ENCODE measurements at places on chromosomes 3 and 15.

- DNase-seq: no peak
Measured at GRCh38 chr15:53789654-53790375, 30.4 kb upstream of the WDR72 start.

GRCh38 chr3:15929944-15930571, 132.3 kb upstream of the ANKRD28 start:
- no peak for DNase-seq

DNA sequence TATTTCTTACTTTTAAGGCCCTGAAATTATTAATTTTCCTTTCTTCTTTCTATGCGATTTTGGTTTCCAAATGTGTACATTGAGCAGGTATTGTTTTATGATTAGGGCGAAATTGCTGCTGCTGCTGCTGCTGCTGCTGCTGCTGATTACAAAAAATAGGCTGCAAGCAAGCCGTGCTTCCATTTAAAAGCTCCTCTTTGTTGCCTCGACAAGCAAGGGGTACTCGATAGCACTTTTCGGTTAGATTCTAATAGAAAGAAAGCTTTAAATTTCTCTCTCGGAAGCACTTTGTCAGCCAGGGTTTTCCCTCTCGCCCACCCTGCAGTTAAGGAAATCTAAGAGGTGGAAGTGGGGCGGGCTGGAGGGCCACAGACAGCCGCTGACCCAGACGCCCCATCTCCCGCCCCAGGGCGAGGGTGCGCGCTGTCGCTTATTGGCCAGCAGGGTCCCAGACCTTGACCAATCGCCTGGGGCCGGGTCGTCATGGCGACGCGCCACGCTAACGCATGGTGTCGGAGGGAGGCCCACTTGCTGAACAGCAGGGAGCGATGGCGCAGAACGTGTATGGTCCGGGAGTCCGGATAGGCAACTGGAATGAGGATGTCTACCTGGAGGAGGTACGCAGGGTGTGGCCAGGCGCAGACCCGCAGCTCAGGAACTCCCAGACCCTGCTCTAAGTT, at the start of gene CFAP161:
Gene CFAP161, plus strand, starts transcription at position 489 of the 680 bp plus-strand sequence. Its CDS starts 60 bp downstream, at position 549.
- peak; percentile 34 for DNase-seq

DNA sequence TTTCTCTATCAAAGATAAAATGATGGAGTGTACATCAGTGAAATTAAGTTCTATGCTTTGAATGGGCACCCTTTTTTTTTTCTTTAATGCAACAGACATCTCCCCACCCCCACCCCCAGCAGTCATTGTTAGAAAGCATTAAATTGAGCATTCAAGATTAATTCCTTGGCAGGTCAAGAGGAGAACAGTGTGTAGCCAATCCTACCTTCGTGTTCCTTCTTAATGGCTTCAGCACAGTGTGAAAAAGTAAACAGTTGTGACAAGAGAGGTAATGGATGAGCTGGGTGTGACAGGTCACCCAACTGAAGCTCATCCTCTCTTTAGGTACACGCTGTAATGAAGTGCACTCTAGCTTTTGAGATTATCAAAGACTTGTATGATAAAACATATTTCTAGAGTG, 198.5 kb upstream of the RARB start:
- DNase-seq: no peak

GRCh38 chr3:56525291-56525690, 31.7 kb upstream of the CCDC66 start:
- DNase-seq: no peak

DNA sequence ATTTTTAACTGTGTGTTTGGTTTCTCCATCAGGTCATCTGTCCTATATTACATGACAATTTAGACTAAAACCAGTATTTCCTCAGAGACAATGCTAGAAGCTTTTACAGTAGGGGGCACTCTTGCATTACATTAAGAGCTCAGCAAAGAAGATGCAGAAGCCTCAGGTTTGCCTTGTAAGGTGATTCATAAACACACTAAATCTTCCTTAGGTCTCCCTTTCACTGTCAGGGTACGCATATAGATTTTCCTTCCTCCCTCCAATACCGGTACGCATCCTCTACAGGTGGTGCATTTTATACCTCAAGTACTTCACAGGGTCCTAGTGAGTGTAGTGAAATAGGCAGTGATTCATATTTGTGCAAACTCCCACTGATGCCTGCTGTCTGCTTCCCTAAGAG, 46.5 kb downstream of the CD86 start:
- peak; percentile 50 for DNase-seq

DNA sequence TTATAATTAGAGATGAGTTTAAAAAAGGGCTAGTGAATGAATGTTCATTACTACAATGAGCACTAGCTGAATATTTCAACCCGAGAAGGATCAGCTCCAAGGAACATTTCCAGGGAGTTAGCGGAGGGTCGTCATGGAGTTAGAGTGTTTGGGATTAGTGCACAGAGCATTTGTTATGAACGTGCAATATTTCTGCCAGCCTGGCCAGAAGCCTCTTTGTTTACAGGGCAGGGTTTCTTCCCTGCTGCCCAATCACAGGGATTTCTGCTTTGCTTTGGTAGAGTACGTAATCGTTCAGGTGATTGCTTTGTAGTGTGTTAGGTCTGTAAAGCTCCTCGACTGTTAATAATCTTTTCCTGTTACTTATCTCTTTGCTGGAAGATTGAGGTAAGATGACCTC, 5.9 kb downstream of the CGNL1 start:
- no peak for DNase-seq

DNA sequence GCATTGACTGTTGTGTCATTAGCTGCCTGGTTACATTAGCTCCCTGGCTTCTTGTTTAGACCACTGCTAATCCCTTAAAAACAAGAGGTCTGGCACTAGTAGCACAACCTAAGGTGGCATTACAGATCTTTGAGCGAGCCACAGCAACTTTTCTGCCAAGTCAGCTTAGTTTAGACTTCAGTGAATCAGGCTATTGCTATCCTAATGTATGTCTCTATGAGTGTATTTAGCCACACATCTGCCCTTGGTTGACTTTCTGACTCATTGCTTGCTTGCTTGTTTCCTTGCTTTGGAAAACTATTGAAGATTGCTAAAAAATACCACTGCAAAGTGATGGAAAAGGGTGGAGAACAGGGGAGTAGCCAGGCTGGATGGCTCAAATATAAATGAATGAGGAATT, 50.2 kb downstream of the CHP1 start:
- DNase-seq: no peak

- no peak for DNase-seq
Measured at GRCh38 chr15:60212536-60212935, 185.2 kb downstream of the ANXA2 start.

- DNase-seq: no peak
Measured at GRCh38 chr3:102092617-102093466, 243.5 kb downstream of the NFKBIZ start.
